ENCODE measurements at places on chromosomes 3 and 15. TPM values are rescaled to one million over a fixed set of nuclear protein-coding genes. Genes with fewer than 3 reads are reported as not detected.

GRCh38 chr3:55521064-55521737, 34.1 kb upstream of the WNT5A start:
- DNase-seq = no peak

- peak; percentile 74 for DNase-seq
Measured at GRCh38 chr3:169812332-169813235, at the start of the genes LRRC34 and LRRIQ4. Gene LRRC34 (minus strand): TSS chr3:169812904. CDS start chr3:169812548, 356 bp downstream. Gene LRRIQ4 (plus strand): TSS chr3:169812870. CDS start chr3:169821922, 9,052 bp downstream.

DNA sequence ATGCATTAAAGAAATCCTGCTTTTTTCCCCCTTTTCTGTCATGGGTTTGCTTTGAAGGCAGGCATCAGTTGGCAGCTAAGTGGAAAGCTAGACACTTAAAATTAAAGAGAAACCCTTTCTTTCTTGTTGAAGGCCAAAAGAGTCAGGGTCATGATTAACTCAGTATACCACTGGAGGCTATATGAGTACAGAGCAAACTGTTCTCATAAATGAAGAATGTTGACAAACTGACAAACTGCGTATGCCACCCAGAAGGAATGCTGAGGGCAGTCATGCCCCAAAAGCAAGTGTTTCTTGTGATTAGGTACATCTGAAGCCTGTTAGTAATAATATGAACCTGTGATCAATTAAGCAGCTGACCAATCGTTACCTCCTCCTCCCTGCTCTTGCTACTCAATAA, 43.6 kb upstream of the COL6A6 start:
- no peak for DNase-seq

DNA sequence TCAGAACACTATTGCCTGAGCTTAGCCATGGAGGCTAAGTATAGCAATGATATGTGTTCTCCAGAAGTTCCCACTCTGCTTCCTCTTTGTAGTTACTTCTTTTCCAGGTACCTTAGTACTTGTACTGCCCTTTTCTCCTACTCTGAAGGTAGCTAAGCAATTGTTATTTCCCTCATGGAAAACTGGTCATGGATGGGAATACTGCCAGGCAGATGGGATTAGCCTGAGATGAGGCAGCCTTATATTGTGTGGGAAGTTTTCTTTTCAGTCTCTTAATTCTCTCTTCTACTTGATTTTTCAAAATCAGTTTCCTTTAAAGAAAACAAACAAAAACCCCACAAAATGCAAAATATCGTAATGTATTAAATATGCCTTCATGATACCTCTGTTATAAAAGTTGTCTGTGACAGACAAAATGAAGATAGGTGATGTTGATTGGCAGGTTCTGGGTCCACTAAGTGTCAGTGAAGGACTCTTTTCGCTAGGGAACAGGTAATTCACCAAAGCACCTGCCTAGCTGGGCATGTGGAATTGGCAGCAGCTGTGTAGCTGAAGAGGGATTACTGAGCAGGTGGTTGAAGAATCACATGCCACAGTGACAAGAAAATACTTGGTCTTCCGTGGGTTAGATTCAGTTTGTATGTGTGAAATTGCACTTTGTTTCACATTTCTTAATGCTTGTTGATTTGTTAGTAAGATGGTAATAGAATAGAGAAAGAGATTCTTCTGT, 4.1 kb downstream of the ZNF609 start:
- peak; percentile 62 for DNase-seq

DNA sequence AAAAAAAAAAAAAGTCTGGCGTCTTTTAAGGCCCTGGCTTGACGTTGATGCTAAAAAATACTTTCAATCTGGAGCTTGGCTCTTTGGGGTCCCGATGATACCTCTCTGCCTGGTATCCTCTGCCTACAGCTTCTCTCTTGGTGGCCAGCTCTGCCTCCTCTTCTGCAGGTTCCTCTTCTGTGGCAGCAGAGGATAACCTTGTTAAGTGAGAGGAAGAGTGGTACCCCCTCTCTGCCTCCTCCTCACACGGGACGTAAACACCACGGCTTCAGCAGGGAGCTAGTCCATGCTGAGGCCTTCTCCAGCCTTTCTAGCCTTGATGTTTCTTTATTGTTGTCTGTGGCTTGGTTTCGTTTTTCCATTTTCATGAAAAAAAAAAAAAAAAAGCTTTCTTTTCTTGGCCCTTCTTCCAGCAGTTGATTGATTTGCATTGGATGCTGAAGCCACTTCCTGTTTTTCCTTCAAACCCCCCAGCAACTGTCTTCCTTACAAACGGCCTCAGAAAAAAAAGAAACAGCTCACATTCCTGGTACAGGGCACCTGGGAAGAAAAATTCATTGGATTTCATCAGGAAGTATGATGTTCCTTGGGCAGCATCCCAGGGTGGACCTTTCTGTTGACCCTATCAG, 59.7 kb downstream of the RORA start:
- DNase-seq = no peak

- no peak for DNase-seq
Measured at GRCh38 chr3:93907132-93907531, 66.6 kb downstream of the PROS1 start.

DNA sequence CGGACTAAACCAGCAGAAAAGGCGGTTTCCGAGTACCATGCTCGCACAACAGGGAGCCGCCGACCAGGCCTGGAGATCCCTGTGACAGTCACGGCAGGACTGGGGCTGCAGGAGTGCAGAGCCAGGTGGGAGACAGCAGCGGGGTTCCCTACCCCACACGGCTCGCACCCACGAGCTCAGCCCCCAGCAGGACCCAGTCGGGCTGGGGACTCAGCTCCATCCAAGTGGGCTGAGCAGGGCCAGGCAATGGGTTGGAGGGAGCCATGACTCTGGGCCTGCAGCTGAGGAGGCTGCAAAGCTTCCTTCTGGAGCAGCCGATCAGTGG, 15.8 kb downstream of the XXYLT1 start:
- DNase-seq = no peak

- no peak for DNase-seq
Measured at GRCh38 chr15:74845208-74845568, 2.2 kb upstream of the ULK3 start.

GRCh38 chr15:89078851-89079810, 9.1 kb upstream of the ABHD2 start:
- DNase-seq = no peak

DNA sequence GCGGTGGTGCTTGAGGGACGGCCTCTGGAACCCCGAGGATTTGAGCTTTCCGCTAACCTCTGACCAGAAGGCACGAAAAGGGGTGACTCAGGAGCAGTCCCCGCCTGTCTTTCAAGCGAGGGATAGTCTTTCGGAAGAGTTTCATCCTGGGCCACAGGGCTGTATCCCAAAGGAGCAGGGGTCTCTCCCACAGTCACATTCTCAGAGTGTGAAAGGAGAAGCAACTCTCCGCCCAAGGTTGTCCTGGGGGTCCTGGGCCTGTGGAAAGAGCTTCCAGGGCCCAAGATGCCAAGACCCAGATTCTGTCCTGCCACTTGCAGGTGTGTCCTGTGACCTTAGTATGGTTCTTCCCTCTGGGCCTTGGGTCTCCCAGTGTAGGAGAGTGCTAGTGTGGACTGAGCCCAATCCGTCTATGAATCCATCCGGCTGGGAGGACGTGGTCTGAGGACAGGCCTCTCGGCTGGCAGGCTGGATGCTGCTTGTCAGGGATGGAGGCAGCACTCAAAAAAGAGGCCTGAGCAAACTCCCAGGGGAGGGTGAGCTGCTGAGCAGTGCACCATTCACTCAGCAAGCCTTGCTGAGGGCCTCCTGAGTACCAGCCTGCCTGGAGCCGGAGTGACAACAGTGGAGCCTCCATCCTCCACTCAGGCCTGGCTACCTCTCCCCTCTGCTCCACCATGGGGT, 1.6 kb upstream of the DUSP7 start:
- DNase-seq = no peak

DNA sequence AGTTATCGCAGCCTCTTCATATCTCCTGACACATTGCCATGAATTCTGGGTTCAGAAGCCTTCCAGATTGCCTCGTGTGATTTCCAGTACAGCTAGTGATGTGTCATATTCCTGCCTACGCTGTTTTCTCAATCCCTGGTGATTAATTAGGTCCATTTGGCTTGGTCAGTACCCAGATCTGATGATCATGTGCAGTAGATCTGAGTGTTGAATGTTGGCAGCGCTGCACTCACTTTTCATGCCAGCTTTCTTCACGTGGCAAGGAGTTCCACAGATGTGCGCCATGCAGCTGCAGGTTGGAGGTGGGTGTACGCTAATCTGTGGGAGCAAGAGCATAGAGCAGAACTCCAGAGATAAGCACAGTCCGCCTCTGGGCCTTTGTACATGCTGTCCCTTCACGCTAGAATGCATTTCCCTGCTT, 86.9 kb upstream of the COL6A5 start:
- peak; percentile 35 for DNase-seq

DNA sequence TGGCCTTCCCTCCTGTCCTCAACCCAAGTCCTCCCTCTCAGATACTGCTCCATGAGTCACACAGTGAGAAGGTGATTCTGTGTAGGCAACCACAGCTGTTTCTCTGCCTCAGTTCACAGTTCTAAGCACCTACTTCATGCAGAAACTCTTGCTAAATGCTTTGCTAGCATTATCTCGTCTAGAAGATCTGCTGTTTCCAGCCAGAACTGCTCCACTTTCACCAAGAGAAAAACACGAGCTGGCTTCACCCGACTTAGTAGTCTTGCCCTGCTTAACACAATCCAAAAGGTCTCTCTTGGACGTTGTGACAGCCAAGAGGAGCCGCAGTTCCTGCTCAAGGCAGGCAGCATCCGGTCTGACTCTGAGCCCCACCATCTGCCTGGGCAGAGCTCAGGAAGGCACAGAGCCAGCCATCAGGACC, 272.1 kb downstream of the UACA start:
- no peak for DNase-seq

GRCh38 chr3:46571684-46572083, 5.6 kb upstream of the LRRC2 start:
- no peak for DNase-seq

DNA sequence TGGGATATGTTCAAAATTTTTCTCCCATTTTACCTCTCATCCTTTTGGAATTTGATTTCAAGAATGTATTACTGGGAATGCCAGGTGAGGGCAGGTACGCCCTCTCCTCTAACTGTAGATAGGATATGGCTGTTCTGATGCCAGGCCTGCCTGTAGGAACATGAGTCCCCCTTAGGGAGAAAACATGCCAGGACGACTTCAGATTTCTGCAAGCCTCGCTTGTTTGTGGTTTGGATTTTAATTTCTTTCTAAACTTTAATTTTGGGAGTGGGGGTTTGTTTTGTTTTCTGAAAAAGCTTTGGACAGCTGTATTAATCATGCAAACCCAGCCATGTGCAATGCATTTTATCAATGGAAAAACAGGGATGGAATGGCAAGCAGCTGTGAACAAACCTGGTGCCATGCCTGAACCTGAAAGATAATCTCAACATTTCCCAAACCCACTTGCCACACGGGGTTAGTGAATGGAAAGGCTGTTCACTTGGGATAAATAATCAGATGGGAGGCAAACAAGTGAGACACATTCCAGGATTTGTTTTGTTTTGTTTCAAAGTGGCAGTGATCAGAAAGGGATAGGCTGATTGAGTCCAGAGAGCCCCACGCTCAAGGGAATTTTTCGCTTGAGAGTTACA, 207.6 kb downstream of the GAP43 start:
- DNase-seq = no peak

Gene CD86
- 2.3 TPM for polyA plus RNA-seq

Gene C3orf62
- polyA plus RNA-seq = 8.5 TPM

Gene FAM107A
- 0.98 TPM for polyA plus RNA-seq

Gene CFAP91
- polyA plus RNA-seq = 1.4 TPM

Gene CATSPER2
- 1.3 TPM for polyA plus RNA-seq

Gene MYH15
- not detected for polyA plus RNA-seq

Gene PCSK6
- 10.4 TPM for polyA plus RNA-seq

Gene CPB1
- polyA plus RNA-seq = 2.0 TPM

Gene GNAT1
- polyA plus RNA-seq = not detected

Gene UCN2
- not detected for polyA plus RNA-seq
